CD4-positive, alpha-beta T cell treated with Interleukin-17A for 1 hour (primary cell): ENCODE measurements at places on chromosomes 3 and 15.

GRCh38 chr15:73965094-73965757 is 26.9 kb downstream of the STOML1 start:
- DNase-seq = no peak

DNA sequence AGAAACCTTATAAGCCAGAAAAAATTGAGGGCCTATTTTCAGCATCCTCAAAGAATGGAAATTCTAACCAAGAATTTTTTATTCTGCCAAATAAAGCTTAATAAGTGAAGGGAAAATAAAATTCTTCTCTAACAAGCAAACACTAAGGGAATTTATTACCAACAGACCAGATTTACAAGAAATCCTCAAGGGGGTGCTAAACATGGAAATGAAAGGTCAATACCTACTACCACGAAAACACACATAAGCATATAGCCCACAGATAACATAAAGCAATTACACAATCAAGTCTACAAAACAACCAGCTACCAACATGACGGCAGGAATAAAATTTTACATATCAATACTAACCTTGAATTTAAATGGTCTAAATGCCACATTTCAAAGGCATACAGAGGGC is 883.5 kb downstream of the SI start:
- no peak for DNase-seq

- no peak for DNase-seq
Observed at GRCh38 chr15:74844319-74845207, 1.6 kb upstream of the ULK3 start.

GRCh38 chr3:42228796-42229195 is 37.2 kb downstream of the CCK start:
- no peak for DNase-seq

DNA sequence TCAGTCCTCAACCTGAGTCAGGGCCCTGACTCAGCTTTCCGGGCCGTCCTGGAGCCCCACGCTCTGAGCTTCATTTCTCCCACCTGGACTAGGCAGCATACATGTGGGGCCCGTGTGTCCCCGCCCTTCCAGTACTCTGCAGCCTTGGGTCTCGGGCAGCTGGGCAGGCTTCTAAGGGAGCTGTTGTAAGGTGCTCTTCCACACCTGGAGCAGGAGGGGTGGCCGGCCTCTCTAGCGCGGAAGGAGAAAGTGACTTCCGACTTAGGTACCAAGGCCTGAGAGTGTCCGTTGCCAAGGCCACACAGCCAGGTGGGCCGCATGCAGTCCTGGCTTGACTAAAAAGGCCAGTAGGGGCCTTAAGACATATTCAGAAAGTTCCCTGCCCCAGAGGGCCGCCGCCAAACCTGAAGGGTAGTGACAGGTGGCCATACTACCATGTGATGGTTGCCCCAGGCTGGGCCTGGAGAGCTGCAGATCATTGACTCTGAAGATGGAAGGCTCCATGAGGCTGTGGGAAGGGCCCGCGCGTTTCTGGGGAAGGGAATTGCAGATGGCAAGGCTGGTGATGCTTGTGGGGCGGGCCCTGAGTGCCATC is 9.4 kb upstream of the SEMA3B start:
- DNase-seq = no peak

- DNase-seq = peak; percentile 69
Observed at GRCh38 chr3:120344349-120344748, 4.8 kb downstream of the LRRC58 start.

GRCh38 chr3:45693941-45694521 is 4.8 kb downstream of the SACM1L start:
- DNase-seq = peak; percentile 74

GRCh38 chr3:96677156-96677555 is 137.2 kb upstream of the EPHA6 start:
- no peak for DNase-seq

DNA sequence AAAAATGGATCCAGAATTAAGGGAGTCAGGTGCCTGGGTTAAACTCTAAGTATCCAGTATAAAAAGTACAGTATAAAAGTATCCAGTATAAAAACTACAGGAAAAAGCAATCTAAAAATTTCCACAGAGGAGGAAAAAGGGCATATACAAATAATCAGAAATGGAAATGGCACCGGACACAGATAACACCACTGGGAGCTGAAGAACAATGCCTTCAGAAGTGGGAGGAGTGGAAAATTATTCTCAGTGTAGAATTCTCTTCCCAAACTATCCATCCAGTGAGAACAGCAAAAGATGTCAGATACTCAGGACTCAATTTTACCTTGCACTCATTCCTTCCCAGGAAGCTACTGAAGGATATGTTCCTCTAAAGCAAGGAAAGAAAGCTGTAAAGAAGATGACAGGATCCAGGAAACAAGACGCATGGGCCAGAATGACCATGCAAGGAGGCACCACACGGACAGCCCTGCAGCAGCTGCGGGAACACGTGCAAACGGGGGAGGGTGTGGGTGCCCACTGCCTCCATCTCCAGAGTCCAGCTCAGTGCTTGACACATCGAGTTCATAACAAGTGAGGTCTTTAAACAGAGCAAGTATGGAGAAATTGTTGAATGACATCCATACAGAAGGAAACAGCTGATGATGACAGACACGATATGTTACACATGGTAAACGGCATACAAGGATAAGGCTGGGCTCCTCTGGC is 68.5 kb downstream of the CHSY1 start:
- no peak for DNase-seq

DNA sequence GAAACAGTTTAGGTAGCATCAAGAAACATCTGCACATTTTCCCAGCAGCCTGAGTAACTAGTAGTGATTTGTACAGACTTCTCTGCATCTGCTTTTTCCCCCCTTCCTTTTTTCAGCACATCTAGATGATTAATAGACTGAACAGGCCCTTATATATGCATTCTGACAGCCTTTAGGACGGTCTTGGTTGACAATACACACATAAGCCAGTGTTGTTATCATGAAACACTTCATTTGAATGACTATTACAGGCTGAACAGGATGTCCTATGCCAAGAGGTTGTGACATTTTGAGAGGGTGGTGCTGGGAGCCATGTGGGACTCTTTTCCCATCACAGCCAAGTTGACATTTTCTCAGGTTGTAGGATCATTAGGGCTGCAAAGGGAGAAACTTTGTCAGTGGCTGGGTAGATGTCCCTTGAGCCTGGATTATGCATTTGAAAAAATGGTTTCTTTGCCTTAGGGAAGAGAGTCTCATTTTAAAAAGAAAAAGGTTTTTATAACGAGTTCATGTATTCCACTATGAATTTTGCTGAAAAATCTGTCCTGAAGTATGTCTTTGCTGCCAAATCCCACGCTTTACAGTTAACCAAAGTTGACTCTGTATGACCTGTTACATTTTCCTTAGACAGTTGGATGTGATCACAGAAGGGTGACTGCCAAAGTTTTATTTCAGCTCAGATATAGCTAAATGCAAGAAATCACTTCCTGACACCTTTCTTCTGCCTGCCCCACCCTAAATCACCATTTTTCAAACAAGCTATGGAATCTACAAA is 73.7 kb downstream of the FILIP1L start:
- DNase-seq = no peak

DNA sequence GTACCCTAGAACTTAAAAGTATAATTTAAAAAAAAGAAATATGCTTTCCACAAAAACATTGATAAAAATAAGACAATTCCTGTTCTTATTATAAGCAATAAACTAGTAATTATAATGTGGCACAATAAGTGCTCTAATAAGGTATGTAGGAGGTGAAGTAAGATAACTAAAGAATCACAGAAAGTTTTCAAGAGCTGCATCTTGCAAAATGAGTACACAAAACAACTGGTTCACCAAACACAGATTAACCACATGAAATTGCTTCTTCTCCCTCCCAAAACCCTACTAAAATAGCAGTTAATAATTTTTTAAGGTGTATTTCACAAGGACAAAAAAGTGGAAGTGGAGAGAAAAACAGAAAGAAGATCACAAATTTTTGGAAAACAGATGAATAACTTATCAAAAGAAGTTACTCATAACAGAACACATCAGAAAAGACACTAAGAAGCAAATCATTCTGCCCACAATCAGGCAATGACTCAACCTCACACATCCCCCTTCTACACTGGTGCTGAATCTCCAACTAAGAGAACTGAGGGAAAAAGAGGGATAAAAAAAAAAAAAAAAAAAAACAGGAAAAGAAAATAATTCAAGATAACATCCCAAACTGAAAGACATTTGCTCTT is 64.2 kb downstream of the TBC1D5 start:
- DNase-seq = no peak

GRCh38 chr3:197520311-197521276 is 35.2 kb downstream of the BDH1 start:
- DNase-seq = no peak

GRCh38 chr3:194382196-194382891 is 12.8 kb upstream of the LRRC15 start:
- DNase-seq = no peak

DNA sequence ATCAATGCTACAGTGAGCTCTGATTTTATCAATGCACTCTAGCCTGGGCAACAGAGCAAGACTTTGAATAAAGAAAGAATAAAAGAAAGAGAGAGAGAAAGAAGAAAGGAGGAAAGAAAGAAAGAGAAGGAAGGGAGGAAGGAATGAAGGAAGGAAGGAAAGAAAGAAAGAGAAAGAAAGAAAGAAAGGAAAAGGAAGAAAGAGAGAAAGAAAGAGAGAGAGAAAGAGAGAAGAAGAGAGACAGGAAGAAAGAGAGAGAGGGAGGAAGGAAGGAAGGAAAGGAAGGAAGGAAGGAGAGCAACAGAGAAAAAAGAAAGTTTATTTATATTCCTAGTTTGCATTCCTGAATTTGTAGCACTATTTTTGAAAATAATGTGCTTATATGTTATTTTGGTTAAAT is 52.3 kb upstream of the ITGA11 start:
- no peak for DNase-seq

DNA sequence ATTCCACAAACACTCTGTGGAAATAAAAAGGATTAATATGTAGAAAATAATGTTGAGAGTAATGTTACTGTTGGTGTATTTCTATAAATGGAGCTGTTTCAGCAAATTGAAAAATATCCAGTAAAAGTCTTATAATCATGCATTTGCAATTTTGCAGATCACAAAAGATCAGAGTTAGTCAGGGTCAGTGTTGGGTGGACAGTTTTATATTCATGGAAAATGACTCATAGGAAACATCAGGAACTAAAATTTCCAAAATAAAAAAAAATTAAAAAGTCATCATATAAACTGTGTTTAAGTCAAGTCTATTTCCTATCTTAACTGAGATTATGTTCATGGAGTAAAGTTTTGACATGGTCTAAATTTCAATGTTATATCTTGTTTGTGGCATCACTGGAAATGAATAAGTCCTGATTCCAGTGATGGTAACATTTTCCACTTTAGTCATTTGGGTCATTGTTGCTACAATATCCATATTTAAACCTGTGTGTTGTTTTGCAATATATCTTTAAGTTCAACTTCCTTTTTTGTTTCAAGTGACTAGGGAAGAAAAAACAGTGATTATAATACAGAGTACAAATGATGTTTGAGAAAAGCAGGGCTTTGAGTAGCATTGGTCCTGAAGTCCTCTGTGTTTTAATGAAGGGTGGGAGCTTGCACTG is 37.8 kb downstream of the MITF start:
- DNase-seq = no peak

GRCh38 chr15:71080705-71081104 is 34.6 kb upstream of the THSD4 start:
- DNase-seq = no peak

DNA sequence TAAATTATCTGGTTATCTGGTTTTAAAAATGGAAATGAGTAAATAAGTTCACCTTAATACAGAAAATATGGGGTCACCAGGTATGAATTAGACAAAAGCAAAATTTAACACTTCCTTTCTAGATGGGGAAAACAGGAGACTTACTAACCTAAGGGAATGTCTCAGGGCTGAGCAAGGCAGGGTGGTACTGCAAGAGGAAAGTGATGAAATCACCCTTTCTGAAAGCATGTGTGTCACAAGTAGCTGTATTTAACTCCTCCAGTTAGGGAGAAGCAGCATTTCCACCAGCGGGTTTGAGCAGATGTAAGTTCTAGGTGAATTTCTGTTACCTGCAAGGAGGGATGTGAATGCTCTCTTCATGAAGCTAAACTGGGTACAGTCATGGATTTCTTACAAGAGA is 629.1 kb downstream of the MECOM start:
- DNase-seq = no peak

DNA sequence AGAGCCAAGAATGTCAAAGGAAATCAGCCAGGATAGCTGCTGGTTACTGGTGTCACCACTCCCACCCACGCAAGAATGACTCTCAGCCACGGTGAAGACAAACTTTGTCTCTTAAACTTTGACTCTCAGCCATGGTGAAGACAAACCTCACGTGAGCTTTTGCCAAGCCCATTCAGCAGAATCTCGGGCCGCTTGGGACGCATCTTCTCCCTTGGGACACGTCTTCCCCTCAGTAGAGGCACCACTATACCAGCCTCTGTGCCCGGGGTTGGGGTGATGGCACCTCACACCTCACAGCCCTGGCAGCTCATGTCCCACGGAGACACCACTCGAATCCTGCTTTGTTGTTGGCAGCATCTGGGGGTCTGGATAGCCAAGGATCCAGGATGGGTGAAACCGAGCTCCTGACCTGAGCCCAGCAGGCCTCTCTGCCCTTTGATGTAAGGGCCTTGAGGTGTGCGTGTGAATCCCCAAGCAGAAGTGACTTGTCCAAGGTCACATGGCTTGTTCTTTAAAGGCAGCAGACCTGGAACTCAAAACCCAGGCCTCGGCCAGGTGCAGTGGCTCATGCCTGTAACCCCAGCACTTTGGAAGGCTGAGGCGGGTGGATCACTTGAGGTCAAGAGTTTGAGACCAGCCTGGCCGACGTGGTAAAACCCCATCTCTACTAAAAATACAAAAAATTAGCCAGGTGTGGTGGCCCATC is 21.8 kb downstream of the RBPMS2 start:
- no peak for DNase-seq

- no peak for DNase-seq
Observed at GRCh38 chr15:74040109-74040850, 42.1 kb downstream of the GOLGA6A start.

DNA sequence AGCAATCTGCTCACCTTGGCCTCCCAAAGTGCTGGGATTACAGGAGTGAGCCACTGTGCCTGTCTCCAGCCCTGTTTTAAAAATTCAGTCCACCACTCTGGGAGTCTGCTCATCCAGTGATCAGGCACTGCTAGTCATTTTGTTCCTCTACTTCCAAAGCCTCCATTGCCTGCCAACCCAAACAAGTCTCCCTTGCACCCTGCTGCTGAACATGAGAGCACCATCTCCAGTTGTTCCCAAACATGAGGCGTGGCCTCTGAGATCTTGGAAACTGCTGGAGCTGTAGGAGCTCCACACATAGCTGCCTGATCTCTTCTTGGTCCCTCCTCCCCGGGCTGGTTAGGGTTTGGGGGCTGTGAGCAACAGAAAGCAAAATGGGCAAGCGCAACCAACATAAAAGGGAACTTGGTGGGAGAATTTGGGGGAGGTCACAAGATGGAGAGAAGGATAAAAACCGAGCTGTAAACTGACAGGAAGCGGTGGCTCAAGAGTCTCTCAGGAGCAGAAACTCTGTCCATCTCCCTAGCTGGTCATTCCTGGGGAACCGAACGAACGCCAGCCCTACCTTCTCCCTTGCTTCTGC is 49.6 kb upstream of the TLE3 start:
- no peak for DNase-seq

DNA sequence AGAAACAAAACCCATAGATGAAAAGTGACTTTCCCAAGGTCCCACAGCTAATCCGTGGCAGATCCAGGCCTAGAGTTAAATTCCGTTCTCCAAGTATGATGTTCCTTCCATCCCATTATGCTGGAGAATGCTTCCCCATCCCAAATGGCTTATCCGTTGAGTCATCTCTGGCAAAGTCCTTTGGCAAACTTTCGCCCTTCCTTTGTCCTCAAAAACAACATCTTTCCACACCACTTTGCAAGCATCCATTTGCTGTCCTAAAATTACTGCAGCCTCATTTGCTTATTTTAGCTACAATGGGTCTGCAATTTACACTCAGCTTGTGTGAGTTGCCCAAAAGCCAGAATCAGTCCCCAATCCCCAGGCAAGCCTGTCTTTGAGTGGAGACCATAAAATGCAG is 304.0 kb upstream of the TLE3 start:
- DNase-seq = no peak
